ENCODE measurements at places on chromosomes 13 and 19. TPM values are rescaled to one million over a fixed set of nuclear protein-coding genes. Genes with fewer than 3 reads are reported as not detected.
A peak's percentile ranks its signal among the peaks of the same experiment; 100 is the strongest.

DNA sequence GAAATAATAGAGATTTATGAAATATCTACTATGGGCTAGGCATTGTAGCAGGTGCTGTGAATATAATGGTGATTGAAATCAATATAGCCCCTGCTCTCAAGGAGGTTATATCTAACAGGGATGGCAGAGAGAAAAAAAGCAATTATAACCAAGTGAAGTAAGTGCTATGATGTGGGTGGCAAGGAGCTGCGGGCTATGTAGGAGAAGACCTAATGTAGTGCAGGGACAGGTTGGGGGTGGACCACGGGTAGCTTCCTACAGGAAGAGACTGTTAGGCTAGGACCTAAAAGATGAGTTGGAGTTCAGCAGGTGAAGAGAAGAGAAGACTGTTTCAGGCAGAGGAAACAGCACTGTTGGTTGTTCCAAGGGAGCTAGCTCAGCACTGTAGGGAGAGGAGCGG lies 311.0 kb downstream of the KCNRG start:
- peak overlapping the region; percentile 83 for H3K27ac ChIP-seq
- DNase-seq, result no peak
- H3K4me3 ChIP-seq, result no peak overlapping the region
- peaks cover 15% of the 10 kb centered on the region for H3K4me1 ChIP-seq

DNA sequence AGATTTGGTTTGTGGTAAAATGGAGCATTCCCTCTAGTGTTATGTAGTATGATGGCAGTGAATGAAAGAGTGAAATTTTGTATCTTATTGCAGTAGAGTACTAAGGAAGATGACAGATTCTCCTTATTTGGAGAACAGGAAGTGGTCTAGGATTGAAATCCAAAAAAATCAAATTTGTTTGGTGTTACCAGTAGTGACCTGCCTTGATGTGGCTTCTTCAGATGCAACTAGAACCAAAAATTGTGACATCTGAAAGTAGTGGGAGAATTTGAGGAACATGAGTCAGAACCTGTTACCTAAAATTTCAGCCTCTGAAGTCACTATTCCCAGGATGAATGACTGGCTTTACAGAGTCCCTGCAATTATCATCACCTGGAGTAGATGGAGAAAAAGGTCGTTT lies 165.9 kb downstream of the KLF5 start:
- H3K4me1 ChIP-seq, result peaks cover 7% of the 10 kb centered on the region
- no peak overlapping the region for H3K27ac ChIP-seq
- H3K36me3 ChIP-seq, result no peaks in the 10 kb centered on the region
- no peak for DNase-seq

DNA sequence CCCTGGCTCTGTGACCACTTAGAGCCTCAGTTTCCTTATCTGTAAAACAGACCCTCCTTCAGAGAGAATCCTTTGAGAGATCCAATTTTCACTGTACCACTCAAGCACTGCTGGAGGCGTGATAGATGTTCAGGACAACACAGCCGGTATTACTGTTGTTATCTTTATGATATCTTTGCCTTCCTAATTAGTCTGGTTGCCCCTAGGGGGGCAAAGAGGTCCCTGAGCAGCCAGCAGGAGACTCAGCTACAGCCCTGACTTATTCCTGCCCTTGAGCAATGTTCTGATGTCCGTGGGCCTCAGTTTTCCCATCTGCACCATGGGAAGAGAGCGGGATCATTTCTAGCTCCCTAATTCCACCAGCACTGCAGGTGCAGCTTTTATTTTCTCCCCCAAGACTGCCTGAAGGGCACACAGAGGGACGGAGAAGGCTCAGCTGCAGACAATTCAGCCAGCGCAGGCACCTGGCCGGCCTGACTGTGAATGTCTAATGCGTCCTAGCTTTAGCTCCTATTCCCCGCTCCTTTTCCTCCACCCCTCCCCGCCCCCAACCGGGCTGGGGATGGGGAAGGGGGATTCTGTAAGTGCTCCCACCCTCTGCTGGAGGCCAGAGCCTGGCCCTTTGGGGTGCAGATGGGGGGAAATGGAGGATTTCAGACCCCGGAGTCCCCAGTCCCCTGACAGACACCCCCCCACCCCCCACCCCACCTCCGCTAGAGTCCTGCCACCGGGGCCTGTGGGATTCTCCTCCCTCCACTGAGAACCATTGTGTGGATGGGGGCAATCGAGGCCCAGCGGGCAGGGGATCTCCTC lies 16.2 kb downstream of the TLE5 start:
- peak overlapping the region; percentile 34 for H3K4me3 ChIP-seq
- H3K36me3 ChIP-seq, result no peaks in the 10 kb centered on the region
- DNase-seq, result no peak
- H3K27me3 ChIP-seq, result no peaks in the 10 kb centered on the region
- peak overlapping the region; percentile 61 for H3K27ac ChIP-seq

Gene ZFP30
- 23.6 TPM for total RNA-seq

DNA sequence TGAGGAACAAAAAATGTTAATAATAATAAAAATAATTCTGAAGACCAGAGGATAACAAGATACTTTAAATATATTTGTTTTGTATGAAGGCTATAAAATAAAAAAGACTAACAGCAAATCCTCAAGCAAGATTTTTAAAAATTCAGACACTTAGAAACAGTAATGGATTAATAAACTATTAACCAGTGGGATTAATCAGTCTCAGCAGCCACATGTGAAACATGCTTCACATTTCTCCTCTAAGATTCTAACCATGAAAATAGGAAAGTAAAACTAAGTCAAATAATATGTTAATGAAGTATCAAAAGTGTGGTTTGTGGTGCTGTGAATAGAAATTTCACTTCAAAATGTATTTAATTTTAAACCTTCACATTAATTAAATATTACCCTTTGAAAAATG lies 57.4 kb downstream of the KCNRG start:
- H3K4me1 ChIP-seq, result peaks cover 17% of the 10 kb centered on the region
- no peak for DNase-seq
- no peak overlapping the region for H3K4me3 ChIP-seq
- H3K27me3 ChIP-seq, result no peaks in the 10 kb centered on the region

GRCh38 chr13:68727165-68727564 lies 1380.5 kb upstream of the ATXN8OS start:
- no peak overlapping the region for H3K4me3 ChIP-seq
- no peak for DNase-seq
- H3K27ac ChIP-seq, result no peak overlapping the region
- H3K4me1 ChIP-seq, result no peaks in the 10 kb centered on the region

GRCh38 chr19:1745589-1746031 lies 7.7 kb upstream of the ONECUT3 start:
- peaks cover 79% of the 10 kb centered on the region for H3K27me3 ChIP-seq
- DNase-seq, result no peak
- H3K4me1 ChIP-seq, result peaks cover 4% of the 10 kb centered on the region
- H3K4me3 ChIP-seq, result no peak overlapping the region

Gene UBE2L5
- total RNA-seq, result not detected

DNA sequence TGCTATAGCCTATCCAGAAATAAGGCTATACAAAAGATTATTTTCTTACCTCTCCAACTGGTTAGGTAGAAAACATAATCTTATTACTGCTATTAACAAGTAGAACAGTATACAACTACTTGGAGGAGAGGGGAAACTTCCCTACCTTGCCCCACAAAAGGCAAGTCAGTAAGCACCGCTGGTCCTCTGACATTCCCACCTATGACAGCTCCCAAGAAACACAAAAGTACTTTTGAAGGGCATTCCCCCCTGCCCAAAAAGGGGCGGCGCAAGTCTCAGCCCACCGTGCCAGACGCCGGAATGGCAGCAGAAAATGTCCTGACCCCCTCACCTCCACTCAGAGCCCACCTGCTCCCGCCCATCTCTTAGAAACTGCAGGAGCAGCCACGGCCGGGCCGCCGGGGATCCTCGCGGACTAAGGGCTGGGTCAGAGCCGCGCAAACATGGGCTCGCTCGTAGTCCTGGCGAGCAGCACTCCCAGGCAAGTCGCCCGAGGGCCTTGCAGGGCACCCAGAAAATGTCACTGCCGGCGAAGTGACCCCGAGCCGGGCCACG lies 437 bp downstream of the SUCLA2 start:
- peak overlapping the region; percentile 98 for H3K4me3 ChIP-seq
- peaks cover 25% of the 10 kb centered on the region for H3K4me1 ChIP-seq
- no peaks in the 10 kb centered on the region for H3K27me3 ChIP-seq
- H3K27ac ChIP-seq, result peak overlapping the region; percentile 90
- peaks cover 4% of the 10 kb centered on the region for H3K36me3 ChIP-seq

- DNase-seq, result no peak
- H3K27ac ChIP-seq, result no peak overlapping the region
- no peaks in the 10 kb centered on the region for H3K36me3 ChIP-seq
- H3K4me3 ChIP-seq, result no peak overlapping the region
Observed at GRCh38 chr13:24008679-24009078, 111.4 kb upstream of the C1QTNF9B start.

Gene COX7A1
- total RNA-seq, result not detected

Gene ZNF208
- total RNA-seq, result not detected

DNA sequence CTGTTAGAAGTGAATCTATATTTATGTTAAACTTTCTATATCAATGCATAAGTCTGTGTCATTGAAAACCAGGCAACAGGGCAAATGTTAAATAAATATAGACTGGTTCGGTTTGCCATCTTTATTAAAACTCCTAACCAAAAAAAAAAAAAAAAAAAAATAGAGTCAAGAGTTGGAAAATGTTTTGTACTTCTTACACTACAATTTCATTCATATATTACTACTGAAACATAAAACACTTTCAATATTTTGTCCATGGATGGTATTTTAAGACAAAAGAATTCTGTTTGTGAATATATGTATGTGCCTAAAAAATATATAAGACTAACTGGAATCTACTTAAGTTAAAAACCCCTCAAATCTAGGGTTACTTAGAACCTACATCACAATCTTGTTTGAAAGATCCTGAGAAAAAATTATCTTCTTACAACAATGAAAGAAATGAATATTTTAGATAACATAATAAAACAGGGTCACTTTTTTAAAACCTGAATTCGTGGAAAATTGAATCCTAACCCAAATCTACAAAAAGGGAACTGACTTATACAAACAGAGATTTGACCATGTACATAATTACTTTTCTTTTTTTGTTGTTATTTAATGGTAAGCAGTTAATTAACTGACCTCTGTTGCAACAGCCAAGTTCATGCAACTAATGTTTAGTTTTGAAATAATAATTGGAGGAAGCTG lies 5.1 kb downstream of the DACH1 start:
- no peaks in the 10 kb centered on the region for H3K36me3 ChIP-seq
- no peak for DNase-seq
- peak overlapping the region; percentile 79 for H3K27ac ChIP-seq

DNA sequence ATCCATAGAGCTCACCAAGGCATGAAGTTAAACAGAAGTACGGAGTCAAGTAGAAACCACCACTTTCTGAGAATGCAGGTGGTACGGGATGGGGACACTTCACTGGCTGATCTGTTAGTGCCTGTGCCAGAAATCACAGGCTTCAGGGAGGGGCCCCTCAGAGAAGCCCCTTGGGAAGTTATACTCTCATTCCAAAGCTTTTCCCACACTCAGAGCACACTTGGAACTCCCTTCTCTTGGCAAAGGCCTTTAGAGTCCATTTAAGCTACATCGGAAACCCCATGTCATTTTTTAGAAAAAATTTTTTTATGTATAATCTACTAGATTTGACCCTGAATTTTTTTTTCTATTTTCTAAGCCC lies 80.7 kb upstream of the WASF3 start:
- peak overlapping the region; percentile 93 for H3K27ac ChIP-seq
- H3K4me3 ChIP-seq, result peak overlapping the region; percentile 72
- DNase-seq, result no peak
- peaks cover 22% of the 10 kb centered on the region for H3K4me1 ChIP-seq
- no peaks in the 10 kb centered on the region for H3K36me3 ChIP-seq

Gene EIF3K
- total RNA-seq, result 198 TPM

- no peaks in the 10 kb centered on the region for H3K36me3 ChIP-seq
- no peaks in the 10 kb centered on the region for H3K27me3 ChIP-seq
- DNase-seq, result no peak
- H3K27ac ChIP-seq, result no peak overlapping the region
- peaks cover 9% of the 10 kb centered on the region for H3K4me1 ChIP-seq
- H3K4me3 ChIP-seq, result no peak overlapping the region
Observed at GRCh38 chr13:46906405-46906804, 9.6 kb upstream of the HTR2A start.

DNA sequence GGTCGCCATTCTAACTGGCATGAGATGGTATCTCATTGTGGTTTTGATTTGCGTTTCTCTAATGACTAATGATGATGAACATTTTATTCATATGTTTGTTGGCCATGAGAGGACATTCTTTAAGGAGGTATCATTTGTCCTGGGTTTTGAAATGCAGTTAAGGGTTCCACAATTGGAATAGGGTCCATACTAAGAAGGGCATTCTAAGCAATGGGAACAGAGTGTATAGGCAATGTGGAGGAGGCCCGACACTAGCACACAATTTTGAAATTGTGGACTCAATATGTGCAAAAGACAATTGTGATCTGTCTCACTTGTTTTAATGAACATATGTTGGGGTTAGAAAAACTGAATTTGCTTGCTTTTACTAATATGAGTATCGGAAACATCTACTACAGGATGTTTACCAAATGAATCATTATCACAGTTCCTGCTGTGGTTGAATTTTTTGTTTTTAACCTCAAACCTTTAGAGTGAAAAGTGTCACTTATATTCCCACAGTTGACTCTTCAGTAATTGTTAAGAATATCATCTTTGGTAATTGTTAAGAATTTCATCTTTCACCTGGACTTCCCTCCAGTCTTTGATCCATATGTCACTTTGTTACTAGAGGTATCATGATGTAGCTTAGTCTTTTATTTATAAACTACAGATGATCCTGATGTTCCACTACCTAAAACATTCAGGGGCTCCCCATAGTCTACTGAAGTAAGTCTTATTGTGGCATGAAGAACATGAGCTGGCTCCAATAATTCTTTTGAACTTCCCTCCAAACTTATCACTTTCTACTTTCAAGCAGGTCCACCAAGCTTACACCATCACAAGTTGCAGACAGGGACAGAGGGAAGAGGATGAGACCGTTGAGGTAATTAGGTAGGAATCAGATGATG lies 109.7 kb upstream of the KLF12 start:
- no peak for DNase-seq
- H3K27ac ChIP-seq, result no peak overlapping the region
- H3K4me3 ChIP-seq, result no peak overlapping the region

GRCh38 chr19:15466851-15467733 lies 2.7 kb upstream of the RASAL3 start:
- no peak overlapping the region for H3K4me3 ChIP-seq
- no peaks in the 10 kb centered on the region for H3K4me1 ChIP-seq
- H3K36me3 ChIP-seq, result no peaks in the 10 kb centered on the region
- no peak for DNase-seq

GRCh38 chr13:105773863-105774538 lies 761.5 kb downstream of the EFNB2 start:
- peaks cover 26% of the 10 kb centered on the region for H3K4me1 ChIP-seq
- no peaks in the 10 kb centered on the region for H3K36me3 ChIP-seq
- no peak for DNase-seq
- H3K4me3 ChIP-seq, result no peak overlapping the region
